A549 (cell line): ENCODE measurements at places on chromosomes 16 and 17.

- DNase-seq = no peak
Measured at GRCh38 chr17:78517421-78517820, 59.8 kb downstream of the DNAH17 start.

- peak; percentile 29 for DNase-seq
Measured at GRCh38 chr17:3474212-3474611, 1.6 kb upstream of the ASPA start.

GRCh38 chr17:63365366-63366240 is 80.5 kb downstream of the CYB561 start:
- DNase-seq = no peak

DNA sequence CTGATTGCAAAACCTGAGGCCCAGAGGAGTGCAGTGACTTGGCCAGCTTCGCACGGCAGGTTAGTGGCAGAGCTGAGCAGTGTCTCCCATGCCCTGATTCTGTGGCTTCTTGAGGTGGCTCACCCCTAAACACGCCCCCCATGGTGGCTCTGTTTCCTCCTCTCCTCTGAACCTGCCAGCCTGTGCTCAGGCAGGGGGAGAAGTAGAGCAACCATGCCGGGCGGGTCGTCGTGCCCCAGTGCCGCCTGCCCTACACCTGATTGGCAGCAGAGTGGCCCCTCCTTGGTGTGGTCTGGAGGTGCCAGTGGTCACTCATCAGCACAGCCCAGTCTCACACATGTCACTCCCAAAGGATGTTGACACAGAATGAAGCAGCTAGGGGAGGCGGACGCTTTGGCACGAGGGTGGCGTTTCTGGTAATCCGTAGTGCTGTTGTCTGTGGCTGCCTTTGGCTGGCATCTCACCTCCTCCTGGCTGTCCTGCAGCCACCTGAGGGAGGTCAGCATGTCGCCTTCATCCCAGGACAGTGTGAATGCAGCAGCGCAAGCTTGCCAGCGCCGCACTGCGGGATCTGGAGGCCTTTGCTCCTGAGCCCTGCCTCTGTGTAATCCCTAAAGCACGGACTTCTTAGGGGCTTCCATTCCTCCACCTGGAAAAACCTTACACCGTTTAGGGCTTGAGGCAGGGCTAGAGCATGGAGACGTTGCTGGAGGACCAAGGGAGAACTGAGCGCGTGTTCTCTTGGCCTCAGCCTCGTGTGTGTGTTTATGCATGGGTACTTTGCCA is 294.7 kb downstream of the SEC14L1 start:
- DNase-seq = no peak

DNA sequence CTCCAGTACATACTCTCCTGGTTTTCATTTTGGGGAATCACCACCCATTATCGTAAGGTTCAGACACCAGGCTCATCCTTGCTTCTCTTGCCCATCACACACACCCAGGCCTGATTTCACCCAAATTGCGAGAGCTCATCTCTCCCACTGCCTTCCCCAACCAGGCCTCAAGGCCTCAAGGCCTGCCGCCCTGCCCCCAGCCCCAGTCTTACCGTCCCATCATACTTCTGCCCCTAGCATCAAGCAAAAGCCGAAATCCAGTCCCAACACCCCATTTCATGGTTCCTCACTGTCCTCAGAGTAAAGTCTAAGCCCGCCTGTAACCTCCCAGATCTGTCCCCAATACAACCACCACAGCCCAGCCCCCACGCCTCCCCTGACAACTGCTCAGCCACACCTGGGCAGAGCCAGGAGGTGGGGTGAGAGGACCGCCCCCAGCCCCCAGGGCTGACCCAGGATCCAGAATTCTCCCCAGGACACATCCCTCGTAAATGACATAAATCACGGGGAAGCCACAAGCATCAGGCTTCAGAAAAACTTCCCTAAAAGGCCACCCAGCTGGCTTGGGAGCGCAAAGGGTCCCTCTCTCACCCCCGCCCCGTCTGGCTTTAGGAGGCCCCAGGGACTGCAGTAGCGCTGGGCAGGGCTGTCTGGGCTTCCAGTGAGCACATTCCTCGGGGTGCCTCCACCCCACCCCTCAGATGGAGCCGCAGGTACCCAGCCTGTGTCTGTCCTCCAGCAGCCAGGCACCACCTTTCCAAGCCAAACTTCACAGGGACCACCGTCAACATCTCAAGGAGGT is 9.6 kb upstream of the P2RX1 start:
- no peak for DNase-seq

DNA sequence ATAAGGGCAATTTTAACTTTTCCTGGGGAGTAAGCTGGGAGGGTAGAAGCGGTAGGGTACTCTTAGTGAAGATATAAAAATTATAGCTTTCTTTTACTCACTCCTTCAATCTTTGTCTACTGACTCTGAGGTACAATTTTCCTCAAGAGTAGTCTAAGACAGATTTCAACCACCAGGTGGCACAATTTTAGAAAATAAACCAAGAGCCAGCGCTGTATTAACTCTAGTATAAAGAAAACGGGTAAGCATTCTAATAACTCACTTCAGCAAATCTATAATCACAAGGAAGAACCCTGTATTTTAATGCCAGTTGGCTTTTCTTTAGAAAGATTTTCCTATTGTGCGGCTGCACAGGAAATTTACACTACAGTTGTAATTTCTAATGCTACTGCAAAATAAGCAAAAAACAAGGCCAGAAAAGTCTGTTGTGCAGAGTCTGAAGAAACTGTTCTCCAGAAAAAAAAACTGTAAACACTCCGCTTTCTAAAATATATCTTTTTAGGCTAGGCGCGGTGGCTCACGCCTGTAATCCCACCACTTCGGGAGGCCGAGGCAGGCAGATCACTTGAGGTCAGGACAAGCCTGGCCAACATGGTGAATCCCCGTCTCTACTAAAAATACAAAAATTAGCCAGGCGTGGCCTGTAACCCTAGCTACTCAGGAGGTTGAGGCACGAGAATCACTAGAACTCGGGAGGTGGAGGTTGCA is 1.9 kb downstream of the CMC2 start:
- DNase-seq = peak; percentile 50

GRCh38 chr16:9846362-9847099 is 335.7 kb downstream of the GRIN2A start:
- no peak for DNase-seq

DNA sequence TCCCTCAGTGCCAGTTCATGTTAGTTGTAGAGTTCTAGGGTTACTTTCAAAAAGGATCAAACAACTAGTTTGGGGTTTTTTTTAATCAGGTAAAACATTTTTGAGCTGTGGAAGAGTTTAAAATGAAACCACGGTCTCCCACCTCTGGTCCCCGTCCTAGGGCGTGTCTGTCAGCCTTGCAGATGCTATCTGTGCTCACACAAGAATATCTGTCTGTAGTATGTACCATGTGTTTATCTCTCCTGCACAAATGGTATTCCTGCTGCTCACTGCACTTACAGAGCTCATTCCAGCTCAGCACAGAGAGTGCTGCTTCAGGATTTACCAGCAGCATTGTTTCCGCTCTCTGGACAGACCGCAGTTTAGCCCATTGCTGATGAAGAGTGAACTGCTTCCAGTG is 38.9 kb downstream of the UBN1 start:
- no peak for DNase-seq

- DNase-seq = peak; percentile 47
Measured at GRCh38 chr17:78957128-78957527, 22.6 kb downstream of the LGALS3BP start.

- DNase-seq = no peak
Measured at GRCh38 chr16:4618645-4619418, 4.1 kb upstream of the UBALD1 start.

DNA sequence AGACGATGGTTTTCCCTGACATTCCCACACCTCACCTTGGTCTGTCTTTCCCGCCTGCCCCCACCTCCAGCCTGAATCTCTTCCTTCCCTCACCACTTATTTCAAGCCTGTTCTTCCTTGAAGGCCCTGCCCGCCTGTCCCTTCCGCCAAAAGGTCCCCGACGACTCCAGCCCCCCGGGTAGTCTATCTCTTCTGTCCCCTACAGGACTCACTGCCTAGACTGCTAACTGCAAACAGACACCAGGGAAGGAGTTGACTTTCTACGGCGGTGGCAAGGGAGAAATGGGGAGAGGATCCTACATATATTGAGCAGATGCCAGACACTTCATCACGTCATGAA is 53.7 kb downstream of the NT5M start:
- no peak for DNase-seq

DNA sequence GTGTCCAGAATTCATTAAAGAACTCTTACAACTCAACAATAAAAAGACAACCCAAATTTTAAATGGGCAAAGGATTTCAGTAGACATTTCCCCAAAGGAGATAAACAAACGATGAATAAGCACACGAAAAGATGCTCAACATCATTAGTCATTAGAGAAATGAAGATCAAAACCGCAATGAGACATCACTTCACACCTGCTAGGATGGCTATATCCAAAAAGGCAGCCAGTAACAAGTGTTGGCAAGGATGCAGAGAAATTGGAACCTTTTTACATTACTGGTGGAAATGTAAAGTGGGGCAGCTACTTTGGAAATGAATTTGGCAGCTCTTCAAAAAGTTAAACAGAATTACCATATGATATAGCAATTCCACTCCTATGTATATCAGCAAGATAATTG is 42.0 kb downstream of the PITPNM3 start:
- no peak for DNase-seq

GRCh38 chr17:79022507-79022991 is 1.4 kb upstream of the C1QTNF1 start:
- no peak for DNase-seq

- DNase-seq = no peak
Measured at GRCh38 chr16:1323296-1324239, 9.9 kb upstream of the BAIAP3 start.

GRCh38 chr17:1942066-1942365 is 83.1 kb downstream of the RTN4RL1 start:
- DNase-seq = no peak

- no peak for DNase-seq
Measured at GRCh38 chr17:57396511-57396921, 140.2 kb downstream of the MSI2 start.

GRCh38 chr17:65685110-65685509 is 123.7 kb upstream of the AXIN2 start:
- DNase-seq = no peak

GRCh38 chr17:82029990-82030469 is 1.4 kb upstream of the RAC3 start:
- no peak for DNase-seq

DNA sequence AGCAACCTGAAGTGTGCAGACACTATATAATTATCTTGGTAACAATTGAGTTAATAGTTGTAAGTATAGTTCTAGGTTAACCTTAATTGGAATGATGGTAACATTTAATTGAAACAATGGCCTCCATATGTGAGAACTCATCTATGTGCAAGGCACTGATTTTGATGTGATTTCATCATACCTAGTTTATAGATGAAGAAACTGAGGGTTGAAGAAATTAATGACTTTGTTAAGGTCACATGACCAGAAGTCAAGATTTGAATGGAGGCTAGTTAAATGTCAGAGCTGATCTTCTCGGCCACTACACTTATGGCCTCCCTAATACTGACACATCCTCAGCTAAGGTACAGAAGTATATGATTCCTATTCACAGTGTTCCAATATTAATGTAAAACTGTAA is 128.2 kb upstream of the PSMD7 start:
- no peak for DNase-seq

DNA sequence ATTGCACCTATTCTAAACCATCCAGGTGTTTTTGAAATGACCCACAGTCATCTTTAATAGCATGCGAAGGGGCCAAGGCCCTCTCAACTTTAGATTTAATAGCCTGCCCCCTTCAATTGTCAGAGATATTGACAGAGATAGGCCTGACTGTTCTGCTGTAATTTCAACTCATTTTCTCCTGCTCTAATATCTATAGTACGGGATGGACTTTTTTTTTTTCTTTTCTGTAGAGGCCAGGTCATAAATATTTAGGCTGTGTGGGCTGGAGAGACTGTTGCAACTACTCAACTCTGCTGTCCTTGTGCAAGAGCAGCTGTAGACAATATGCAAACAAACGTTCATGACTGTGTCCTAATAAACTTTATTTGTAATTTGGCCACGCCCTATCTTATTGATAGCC is 24.7 kb upstream of the KRT20 start:
- DNase-seq = no peak

GRCh38 chr16:66522816-66523590 is 26.9 kb downstream of the TK2 start:
- DNase-seq = no peak

DNA sequence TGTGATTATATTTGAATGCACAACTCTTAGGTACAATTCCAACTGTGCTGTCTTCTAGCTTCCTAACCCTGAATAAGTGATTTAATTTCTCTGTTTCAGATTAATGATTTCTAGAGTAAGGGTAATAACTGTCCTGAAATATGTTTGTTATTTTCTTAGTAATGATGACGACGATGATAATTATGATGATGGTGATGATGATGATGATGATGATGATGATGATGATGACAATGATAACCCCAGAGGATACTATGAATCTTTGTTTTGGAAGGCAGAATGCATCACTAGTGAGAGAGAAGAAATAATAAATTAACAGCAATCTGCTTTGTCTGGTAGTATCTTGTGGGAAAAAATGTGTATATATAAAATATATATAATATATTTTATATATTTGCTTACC is 317.1 kb upstream of the CDH8 start:
- no peak for DNase-seq

GRCh38 chr17:17098551-17099179 is 56.4 kb downstream of the MPRIP start:
- no peak for DNase-seq

- no peak for DNase-seq
Measured at GRCh38 chr16:12530302-12530701, 273.4 kb downstream of the CPPED1 start.

DNA sequence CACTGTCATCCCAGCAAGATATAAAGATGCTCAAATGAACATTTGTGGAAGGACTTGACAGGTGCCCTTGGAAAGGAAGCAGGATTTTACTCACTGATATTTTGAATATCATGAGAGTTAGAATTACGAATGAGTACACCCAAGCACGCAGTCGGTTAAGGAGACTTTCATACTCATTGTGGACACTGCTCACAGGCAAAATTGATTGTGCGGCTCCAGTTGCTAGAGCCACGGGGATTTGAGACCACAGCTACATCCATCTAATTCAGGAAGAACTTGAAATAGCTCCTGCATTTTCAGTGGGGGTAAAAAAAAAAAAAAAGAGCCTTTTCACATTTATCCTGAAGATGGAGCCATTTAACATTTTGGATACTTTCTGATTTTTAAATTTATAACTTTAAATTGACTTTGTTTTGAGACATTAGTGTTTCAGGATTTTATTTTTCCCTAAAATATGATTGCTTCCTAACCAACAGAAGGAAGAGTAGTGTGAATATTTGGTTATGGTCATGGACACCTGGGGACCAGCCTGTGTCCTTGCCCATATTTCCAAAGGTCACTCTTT is 1080.1 kb upstream of the EEF2KMT start:
- DNase-seq = no peak

GRCh38 chr16:77974883-77975282 is 47.5 kb upstream of the CLEC3A start:
- DNase-seq = no peak

- no peak for DNase-seq
Measured at GRCh38 chr16:54932021-54932660, 1.5 kb downstream of the IRX5 start.

- DNase-seq = no peak
Measured at GRCh38 chr16:48277158-48277557, 29.8 kb upstream of the ABCC11 start.

- DNase-seq = no peak
Measured at GRCh38 chr17:74808714-74809430, 32.7 kb upstream of the NAT9 start.

- no peak for DNase-seq
Measured at GRCh38 chr17:47708864-47709541, 15.0 kb downstream of the TBKBP1 start.

- DNase-seq = no peak
Measured at GRCh38 chr17:74212209-74212912, 1.0 kb upstream of the TTYH2 start.
